Skin of body (tissue), 3 donors: ENCODE measurements at places on chromosomes 12 and 14. TPM values are rescaled to one million over a fixed set of nuclear protein-coding genes. Genes with fewer than 3 reads are reported as not detected.

DNA sequence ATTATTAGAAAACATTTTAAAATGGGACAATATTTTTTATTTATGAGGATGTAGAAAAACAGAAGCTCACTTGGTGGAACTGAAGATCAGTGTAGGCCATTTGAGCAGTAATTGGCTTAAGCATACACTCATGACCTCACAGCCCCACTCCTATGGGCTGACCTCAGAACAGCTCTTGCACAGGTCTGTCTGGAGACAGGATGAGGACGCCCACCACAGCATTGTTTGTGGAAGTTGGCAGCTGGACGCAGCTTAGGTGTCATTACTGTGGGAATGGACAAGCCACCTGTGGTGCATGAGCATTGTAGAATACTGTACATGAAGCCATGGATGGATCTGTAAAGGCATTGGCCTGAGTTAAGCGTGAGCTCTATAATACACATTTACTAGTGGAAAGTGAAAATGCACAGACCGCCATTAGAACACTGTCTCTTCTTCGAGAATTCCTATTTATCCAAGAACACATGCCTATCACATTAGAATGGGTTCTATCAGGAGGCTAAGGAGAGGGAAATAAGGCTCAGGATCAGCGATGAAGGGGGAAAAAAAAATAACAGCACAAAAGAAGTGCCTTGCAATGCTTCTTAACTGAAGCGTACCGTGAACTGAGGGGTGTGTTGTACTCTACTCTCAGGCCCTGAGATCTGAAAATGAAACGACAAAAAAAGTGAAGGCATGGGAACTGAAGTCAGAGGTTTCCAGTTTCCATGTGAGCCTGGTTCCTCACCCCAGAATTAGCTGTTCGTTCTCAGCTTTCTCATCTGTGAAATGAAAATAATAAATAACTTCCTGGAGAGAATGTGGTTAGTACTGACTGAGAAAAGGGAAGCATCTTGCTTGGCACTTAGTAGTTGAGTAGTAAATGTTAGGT is 33.6 kb downstream of the KCNA1 start:
- DNase-seq, result no peak

GRCh38 chr12:62895351-62895877 is 39.5 kb downstream of the PPM1H start:
- no peak for DNase-seq

- DNase-seq, result no peak
Observed at GRCh38 chr14:26486922-26487321, 110.9 kb downstream of the NOVA1 start.

DNA sequence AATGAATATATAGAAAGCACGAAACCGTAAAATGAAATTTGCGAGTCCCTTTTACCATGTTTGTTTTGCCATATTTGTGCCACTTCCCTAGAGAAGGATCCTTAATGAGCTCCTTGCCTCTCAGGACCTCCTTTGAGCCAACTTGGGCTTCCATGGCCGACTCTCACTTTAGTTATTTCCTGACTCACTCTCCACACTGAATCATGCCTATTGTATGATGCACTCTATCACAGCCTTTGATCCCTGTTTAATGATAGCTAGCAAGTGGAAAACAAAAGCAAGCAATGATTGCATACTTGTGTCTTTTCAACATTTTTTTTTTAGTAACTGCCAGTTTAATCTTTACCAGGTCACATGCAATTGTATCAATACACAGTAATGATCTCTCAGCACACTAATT is 153.2 kb downstream of the CCER1 start:
- DNase-seq, result no peak

The OR10G3 gene
- not detected for total RNA-seq

The TMPRSS12 gene
- not detected for total RNA-seq

The AMN gene
- total RNA-seq, result 4.4 TPM

GRCh38 chr14:32419429-32419828 is 90.3 kb downstream of the AKAP6 start:
- DNase-seq, result no peak

The MDGA2 gene
- total RNA-seq, result 0.89 TPM
